ENCODE measurements at places on chromosomes 7 and 10.

DNA sequence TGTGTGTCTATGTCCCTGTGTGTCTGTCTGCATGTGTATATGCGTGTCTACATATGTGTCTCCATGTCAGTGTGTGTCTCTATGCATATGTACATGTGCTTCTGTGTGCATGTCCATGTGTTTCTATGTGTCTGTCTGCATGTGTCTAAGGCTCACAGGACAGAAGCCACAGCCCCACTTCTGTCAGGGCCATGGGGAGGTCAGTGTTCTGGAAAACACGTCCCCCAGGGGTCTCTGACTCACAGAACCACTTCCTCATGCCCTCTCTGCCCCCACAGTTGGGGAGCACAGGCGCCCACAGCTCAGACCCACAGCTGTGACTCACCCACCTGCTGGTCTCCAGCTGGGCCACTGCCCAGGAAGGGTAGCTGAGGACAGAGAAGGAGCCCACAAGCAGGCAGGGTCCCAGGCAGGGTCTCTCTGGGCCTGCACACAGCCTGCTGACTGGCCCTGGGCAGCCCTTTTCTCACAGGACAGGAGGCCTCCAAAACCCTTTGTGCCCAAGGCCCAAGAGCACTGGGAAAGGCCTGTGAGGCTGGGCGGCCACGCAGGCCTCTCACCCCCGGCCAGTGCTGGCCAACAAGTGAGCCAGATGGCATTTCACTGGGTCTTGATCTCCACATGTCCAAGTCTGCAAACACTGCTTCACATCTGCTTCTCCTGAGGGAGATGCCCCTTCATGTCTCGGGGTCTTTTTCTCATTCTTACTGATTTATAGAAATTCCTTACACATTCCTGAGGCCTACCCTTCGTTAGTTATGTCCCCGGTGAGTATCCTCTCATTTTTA is 102.9 kb upstream of the FAM20C start:
- DNase-seq: no peak

DNA sequence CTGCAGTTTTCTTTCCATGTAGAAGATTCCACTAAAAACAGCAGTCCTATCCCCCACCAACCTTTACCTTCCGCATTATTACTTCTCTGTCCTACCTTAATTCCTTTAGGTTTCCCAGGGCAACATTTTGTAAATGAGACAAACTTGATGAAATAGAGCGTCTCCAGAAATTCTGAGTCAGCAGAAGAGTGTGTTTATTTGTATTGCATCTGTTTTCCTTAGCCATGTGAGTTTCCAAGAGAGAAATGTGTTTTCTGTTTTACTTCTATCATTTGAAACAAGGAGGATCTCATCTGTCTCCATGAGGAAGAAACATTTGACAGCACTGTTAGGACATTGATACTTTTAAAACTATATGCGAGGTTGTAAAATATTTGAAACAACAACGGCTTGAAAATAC is 244.2 kb upstream of the PLXDC2 start:
- DNase-seq: no peak

DNA sequence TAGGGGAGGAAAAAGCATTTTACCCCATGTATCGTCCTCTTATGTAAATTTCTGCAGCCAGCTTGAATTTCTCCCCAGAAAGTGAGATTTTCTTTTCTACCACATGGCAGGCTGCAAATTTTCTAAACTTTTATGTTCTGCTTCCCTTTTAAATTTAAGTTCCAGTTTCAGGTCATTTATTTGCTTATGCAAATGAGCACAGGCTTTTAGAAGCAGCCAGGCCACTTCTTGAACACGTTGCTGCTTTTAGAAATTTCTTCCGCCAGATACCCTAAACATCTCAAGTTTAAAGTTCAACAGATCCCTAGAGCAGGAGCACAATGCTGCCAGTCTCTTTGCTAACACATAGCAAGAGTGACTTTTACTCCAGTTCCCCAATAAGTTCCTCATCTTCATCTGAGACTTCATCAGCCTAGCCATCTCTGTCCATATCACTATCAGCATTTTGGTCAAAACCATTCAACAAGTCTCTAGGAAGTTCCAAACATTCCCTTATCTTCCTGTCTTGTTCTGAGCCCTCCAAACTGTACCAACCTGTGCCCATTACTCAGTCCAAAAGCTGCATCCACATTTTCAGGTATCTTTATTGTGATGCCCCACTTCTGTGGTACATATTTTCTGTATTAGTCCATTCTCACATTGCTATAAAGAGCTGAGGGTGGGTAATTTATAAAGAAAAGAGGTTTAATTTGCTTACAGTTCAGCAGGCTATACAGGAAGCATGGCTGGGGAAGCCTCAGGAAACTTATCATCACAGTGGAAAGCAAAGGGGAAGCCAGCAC is 16.3 kb downstream of the EZH2 start:
- no peak for DNase-seq

- DNase-seq: no peak
Measured at GRCh38 chr10:71090330-71090729, 122.0 kb upstream of the UNC5B start.

- DNase-seq: no peak
Measured at GRCh38 chr7:103951311-103951710, 38.1 kb downstream of the RELN start.

GRCh38 chr10:5373307-5373706 is 8.5 kb downstream of the UCN3 start:
- DNase-seq: no peak

DNA sequence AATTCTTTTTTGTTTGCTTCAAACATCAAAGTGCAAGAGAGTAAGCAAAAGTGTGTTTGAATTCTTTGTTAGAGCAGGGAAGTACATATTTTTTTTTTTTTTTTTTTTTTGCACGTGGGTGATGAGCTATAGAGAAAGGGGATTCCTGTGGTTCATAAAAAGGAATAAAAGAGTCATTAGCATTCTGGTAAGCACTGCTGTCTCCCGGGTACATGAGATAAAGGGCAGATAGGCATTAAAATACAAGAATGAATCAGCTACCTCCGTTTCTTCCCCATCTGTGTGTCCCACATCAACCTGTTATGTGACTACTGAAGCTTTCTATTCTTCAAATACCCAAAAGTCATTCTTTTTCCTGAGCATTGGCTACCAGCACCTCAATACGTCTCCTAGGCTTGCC is 102.4 kb upstream of the SEMA3D start:
- DNase-seq: no peak

DNA sequence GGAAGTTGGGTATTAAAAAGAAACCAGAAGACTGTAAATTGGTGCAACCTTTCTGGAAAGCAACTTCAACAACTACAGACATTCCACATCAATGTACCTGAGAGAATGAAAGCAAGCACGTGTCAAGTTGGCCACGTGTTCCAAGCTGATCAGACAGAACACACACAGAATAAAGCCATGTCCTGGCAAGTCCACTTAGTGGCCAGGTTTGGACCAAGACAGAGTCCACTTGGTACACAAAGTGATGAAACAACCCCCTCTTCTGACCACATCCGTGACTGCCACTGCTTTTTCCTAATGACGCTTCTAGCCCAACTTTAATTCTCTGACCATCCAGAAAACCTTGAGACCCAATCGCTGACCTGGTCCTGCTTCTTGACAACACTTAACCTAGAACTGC is 109.4 kb downstream of the ABLIM1 start:
- DNase-seq: no peak

DNA sequence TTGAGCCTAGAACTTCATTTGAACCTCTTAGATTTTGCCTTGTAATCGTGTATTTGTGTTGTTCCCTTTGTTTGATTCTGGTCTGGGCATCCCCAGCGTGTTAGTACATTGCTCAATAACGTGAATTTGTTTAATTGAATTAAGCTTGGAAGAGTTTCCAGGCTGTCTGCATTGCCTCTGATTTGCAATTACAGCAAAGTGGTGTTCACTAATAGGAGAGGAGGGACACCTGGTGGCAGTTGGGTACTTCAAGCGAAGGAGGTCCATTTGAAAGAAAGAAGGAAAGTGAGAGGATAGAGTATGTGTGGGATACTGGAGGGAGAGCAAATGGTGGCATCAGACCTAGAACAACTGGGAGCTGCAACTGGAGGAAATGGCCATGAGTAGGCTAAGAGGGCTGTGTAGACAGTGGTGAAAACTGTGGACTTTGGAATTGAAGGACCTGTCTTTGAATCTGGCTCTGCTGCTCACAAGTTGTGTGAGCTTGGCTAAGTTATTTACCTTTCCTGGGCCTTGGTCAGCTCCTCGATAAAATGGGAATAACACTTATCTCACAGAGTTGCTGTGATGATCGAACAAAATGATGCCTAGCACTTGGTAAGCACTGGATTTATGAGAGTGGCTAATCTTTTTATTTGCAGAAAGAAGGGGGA is 15.1 kb downstream of the LSMEM1 start:
- DNase-seq: no peak

DNA sequence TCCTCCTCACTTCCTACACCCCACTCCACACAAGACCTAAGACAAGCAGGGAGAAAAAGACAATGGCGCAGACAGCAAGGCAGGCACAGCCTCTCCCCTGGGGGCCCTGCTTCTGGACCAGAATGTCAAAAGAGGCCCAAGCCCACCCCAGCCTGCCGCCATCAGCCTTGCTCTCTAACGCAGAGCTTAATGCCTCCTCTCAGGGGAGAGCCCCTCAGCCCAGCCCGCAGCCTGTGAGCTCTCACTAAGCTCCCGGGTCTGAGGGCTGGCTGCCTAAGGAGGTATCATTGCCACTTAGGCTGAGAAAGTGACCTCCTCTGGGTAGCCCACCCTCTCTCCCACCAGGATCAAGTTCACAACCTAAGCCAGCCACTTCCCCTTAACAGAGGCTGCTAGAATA is 16.7 kb downstream of the SLIT1 start:
- no peak for DNase-seq

DNA sequence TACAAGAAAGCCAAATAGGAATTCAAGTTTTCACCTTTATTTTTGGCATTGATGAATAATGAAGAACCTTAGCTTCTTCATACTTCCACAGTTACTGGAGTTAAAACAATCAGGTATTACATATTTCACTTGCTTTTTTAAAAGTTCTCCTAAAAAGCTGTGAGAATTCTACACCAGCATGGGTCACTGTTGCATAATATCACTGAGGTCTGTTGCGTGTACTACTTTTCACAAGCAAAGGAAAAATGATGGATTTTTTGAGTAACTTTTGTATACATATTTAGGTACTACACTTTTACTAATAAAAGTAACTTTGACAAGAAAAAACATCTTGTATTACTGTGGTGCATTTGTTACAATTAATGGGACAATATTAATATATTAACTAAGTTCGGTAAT is 15.2 kb downstream of the FAM24B start:
- DNase-seq: no peak

GRCh38 chr7:4245135-4245865 is 436.8 kb upstream of the FOXK1 start:
- no peak for DNase-seq

DNA sequence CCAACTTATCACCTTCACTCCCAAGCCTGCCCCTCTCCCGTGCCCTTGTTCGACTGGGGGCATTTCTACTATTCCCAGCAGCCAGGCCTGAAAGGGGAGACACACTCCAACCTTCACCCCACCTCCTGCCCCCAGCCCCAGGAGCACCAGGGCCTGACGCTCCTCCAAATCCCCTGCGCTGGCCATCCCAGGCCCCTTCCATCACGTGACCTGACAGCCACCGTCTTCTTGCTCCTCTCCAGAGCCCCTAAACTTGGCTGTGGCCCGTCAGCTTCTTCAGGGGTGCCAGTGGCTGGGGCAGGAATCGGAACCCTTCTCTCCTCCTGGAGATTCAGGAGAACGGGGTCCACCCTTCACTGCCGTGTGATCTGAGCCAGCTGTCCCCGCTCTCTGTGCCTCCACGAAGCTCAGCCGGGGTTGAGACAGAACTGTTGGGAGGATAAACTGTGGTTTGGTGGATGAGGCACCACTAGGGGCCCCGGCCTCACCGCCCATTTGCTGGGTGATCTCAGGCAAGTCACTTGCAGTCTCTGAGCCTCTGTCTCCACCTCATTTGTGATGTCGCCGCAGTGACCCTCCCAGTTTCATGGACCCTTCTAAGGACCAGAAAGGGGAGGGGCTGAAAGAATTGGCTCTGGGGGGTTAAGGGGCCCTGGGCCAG is 91.0 kb downstream of the MYL10 start:
- DNase-seq: no peak

- DNase-seq: no peak
Measured at GRCh38 chr7:118179191-118179590, 4.8 kb upstream of the LSM8 start.

- no peak for DNase-seq
Measured at GRCh38 chr7:370259-370625, 80.3 kb downstream of the FOXL3 start.

- DNase-seq: no peak
Measured at GRCh38 chr7:44748948-44749731, 493 bp downstream of the ZMIZ2 start.

DNA sequence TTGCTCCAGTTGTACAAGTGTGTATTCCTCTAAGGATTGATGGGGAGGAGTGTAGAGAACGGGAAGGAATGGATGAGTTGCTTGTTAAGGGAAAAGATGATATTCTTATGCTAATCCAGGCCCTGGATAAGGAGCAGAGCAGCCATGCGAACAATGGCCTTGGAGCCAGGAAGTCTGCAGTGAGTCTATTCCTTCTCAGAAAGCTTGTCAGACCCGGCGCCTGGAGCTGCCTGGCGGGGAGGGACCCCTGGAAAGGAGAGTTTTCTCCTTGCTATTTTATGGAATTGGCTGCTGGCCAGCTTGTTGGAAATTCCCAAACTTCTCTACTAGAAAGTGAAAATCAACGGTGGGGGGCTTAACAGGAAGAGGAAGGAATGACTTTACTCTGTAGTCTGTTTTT is 89.1 kb downstream of the MMRN2 start:
- no peak for DNase-seq

GRCh38 chr7:47290867-47291266 is 291.0 kb downstream of the TNS3 start:
- no peak for DNase-seq

- DNase-seq: no peak
Measured at GRCh38 chr10:46014683-46015405, 15.6 kb downstream of the NCOA4 start.

GRCh38 chr10:59019603-59020002 is 156.8 kb upstream of the PHYHIPL start:
- DNase-seq: no peak

DNA sequence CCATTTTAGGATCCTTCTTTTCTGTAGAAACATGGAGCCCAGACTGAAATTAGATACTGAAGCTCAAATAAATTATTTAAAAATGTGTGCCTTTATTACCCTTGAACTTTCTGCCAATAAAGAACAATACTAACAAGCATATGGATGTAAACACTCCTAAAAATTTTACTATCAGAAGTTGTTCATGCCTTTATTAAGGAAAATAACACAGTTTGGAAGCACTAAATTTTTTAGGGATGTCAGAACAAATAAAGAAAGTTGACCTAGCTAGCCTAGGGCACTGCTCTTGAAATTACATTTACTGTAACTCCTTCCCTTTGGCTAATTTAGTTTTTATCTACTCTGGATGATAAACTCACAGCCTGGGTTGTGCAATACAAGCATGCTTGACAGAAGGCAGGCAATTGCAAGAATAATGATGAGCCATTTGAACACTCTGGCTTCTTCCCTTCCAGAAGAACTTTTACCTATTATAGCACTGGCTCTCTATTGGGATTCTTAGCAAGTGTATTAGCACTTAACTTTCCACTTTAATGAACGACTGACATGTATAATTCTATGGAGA is 351.7 kb upstream of the C7orf33 start:
- DNase-seq: no peak
